ENCODE measurements at places on chromosomes 3 and 15.

- no peak for DNase-seq
Observed at GRCh38 chr15:80563372-80563997, 131.6 kb upstream of the ABHD17C start.

GRCh38 chr3:187750006-187750512 lies 4.8 kb upstream of the BCL6 start:
- DNase-seq: no peak

- DNase-seq: peak; percentile 75
Observed at GRCh38 chr3:12476238-12476897, 7.9 kb upstream of the TSEN2 start.

GRCh38 chr3:159030886-159031679 lies 229.2 kb downstream of the MFSD1 start:
- no peak for DNase-seq

DNA sequence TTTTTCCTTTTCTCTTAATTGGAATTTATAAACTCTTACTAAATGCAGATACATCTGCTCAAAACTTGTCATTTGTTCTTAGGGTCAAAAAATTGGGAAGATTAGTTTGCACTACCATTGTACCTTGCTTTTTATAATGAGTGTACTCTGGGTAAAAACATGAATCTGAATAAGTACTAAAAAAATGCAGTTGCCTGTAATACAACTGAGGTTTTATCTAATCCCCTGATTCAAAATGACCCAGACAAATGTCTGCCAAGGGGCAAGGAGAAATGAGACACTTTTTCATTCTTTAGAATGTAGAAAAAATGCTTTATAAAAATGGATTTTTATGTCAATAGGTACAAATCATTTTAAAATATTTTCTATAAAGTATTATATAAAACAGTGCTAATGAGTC lies 42.4 kb downstream of the RASA2 start:
- no peak for DNase-seq

DNA sequence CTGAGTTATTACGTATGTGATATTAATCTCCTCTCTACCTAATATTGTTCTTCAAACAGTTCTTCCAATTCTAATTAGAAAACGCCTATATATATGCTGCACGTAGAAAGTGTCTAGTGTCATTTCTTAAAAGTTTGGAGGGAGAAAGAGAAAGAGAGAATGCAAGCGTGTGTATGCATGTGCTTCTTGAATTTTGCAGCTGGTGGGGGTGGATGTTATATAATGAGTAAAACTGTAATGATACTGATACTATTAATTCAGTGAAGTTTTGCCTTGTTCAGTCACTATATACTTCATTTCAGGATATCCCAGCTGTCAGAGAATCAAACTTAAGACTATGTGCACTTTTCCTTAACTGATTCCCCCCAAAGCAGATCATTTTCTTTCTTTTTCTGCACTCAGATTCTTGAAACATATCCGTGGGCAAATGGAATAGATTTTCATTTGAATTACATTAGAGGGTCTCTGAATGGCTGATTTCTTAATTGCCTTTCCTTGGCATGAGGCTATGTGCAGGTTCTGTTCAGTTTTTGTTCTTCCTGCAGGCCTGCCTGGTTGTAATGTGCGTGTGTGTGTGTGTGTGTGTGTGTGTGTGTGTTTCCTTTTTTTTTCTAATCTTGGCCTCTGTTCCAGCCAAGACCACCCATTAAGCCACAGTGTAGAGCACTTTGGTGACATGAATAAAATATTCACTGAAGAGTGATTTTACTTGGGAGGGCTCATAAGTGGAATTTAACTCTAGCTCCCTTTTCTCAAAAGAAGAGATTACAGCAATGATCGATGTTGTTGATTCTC lies 617.5 kb downstream of the RBMS3 start:
- no peak for DNase-seq

GRCh38 chr3:17023006-17023664 lies 138.4 kb downstream of the PLCL2 start:
- DNase-seq: no peak

DNA sequence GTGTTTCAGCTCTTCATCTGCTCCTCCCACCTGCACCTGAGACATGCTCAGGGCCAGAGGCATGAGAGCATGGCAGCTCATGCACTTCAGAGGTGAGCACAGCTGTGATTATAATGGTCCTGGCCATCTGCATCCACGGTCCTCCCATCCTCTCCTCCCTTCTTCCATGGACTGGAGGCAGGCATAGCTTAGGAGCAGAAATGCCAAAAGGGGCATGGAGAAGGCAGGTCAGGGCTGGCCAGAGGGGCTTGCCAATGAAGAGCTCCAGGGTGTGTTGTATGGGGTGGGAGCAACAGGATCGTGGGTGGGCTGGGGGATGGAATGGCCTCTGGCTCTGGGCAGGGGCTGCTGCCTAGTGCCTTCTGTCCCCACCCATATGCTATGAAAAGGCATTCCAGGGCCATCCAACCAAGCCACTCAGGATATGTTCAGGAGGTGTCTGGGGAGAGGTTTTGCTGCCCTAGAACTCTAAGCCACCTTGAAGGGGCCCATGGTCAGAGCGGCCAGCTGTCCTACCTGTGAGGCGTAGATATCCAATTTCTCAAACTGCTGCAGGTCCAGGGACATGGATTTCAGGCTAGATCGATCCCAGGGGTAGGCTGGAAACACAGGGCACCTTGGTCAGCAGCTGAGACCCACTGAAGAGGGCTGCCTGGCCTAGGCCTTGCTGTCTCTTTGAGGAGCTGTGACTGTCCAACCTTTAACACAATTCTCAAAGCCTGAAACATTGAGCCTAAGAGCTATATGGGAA lies 26.1 kb downstream of the KY start:
- no peak for DNase-seq

DNA sequence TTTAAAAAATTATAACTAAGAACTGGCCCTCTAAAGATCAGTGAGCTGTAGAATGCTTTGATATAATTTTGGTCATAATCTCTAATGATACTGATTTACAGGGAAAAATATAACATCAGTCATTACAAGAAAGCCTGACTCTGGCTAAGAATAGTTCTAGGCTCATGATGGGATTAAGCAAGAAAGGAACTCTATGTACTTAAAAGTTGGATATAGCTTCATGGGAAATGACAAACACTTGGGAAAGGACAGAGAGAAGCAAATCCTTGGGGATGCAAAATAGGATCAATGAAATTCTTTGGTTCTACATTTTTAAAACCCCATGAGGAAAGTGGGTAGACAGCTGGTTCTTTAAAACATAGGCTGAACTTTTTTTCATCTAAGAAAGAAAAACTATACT lies 472.7 kb upstream of the NR2F2 start:
- peak; percentile 83 for DNase-seq

DNA sequence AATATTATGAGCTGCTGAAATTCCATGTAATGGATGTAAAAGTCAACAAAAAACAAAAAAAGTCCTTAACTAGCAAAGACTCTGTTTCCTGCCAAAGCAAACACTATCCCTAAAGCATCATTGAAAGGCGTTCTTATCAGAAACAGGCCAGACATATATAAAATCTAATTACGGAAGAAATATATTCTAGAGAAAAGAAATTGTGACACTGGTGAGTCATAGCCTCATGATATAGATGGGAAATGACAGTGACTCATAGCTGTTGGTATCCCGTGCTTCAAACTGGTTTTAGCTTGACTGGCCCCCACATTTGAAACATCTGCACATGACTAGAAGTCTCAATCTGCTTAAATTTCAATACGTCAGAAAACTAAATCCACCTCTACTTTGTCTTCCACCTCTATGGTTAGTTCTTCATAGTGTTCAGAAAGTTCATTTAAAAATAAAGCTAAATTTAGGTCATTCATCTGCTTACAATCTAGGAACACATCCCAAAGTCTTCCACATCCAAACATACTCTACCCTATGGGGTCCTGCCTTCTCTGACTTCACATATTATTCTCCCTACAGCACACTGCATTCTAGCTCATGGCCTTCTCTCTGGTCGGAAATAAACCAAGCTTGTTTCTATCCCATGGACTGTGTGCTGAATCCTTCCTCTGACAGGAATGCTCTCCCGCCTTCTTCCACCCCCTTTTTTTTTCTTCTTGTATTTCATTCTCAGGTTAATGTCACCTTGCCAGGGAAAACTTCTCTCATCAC lies 456.3 kb upstream of the ARRDC4 start:
- peak; percentile 36 for DNase-seq

DNA sequence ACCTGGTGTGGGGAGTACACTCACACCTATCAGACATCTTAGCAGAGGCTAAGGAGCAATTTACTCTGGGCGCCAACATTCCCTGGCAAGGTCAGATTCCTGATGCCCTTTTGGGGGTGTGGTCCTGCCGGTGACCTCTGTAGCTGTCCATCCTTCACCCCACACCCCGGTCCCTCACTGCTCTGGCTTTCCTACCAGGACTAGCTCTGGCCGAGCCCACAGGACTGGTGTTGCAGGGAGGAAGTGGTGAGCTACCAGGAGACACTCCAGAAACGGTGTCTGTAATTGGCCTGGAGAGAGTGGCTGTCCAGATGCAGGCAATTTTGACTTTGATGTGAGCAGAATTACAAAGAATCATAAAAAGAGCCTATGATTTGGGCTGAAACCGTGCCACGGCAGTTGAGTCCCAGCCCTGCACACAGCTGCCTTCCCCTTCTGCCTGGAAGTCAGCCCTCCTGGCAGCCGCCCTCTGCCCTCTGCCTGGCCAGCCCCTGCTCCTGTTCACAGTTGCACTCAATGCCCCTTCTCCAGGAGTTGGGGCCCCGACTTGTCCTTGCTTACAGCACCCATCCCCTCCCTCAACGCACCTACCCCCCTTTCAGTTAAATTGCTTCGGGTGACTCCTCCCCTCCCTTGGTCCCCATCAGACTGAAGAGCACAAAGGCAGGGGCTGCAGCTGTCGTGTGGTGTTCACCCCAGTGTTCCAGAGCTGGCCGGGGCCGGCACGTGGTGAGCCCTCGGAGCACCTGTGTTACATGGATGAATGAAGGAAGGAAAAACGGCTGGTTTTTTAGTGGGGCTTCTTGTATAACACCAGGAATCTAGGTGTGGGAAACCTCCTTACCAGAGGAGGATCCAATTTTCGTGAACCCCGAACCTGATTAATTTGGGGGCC lies 80.2 kb upstream of the TPM1 start:
- DNase-seq: no peak

DNA sequence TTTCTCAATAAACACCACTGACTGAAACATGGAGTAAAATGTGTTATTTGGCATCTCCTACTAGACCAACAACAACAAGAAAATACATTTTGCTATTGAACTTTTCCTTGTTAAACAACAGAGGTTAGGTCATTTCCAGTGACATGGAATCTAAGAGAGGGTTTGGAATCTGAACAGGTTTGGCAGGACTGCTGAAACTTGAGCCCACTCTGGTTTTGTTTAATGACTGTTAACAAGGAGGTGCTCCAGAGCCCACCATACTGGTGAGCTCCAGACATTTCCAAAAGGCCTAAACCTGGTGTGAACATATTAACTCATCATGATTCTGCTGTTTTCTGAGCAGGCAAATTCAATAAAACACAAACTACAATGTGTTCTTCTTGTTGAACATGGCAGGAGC lies 330.7 kb upstream of the TRIM42 start:
- no peak for DNase-seq

- no peak for DNase-seq
Observed at GRCh38 chr3:100803711-100804110, 94.4 kb downstream of the TFG start.

DNA sequence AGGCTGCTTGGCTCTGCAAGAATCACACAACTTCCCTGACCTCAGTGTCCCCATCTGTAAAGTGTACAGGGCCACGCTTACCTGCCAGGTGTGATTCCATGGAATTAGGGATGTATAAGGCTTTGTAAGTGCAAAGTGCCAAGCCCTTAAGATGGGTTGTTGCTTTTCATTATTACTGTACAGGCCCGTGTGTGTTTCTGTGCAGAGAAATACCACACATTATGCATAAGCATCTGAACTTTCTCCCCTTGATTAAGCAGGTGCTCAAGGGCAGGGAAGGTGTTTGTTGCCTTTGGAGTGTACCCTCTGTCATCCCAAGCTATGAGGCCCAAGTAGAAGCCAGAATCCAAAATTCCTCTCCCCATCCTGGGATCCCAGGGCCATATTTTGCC lies 13.6 kb upstream of the HRH1 start:
- DNase-seq: no peak

GRCh38 chr15:97081666-97082226 lies 751.2 kb downstream of the NR2F2 start:
- DNase-seq: no peak

DNA sequence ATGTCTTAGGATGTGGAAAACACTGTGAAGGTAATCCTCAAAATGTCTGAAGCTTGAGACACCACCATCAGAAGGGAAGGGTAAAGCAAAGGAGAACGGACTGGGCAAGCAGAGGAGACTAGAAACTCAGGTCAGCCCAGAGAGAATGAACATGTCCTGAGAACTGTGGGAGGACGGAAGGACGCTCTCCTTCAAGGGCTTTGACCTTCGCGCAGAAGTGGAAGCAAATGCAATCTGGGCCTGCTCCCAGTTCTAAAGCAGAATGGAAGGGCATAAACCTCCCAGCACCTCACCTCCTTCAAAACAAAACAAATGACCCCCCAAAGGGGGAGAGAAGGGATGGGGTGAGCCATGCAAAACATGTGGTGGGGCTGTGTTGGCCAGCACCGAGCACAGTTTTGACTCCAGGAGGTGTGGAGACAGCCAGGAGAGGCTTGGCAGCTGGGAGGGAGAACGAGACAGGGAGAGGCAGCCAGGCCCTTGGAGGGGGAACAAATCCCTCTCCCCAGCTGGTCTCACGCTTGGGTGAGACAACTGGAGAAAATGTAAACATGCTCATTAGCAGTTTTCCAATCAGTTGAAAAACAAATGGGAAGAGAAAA lies 222.4 kb upstream of the WNT5A start:
- no peak for DNase-seq

GRCh38 chr3:97901313-97902248 lies 70.7 kb downstream of the RIOX2 start:
- DNase-seq: peak; percentile 62

DNA sequence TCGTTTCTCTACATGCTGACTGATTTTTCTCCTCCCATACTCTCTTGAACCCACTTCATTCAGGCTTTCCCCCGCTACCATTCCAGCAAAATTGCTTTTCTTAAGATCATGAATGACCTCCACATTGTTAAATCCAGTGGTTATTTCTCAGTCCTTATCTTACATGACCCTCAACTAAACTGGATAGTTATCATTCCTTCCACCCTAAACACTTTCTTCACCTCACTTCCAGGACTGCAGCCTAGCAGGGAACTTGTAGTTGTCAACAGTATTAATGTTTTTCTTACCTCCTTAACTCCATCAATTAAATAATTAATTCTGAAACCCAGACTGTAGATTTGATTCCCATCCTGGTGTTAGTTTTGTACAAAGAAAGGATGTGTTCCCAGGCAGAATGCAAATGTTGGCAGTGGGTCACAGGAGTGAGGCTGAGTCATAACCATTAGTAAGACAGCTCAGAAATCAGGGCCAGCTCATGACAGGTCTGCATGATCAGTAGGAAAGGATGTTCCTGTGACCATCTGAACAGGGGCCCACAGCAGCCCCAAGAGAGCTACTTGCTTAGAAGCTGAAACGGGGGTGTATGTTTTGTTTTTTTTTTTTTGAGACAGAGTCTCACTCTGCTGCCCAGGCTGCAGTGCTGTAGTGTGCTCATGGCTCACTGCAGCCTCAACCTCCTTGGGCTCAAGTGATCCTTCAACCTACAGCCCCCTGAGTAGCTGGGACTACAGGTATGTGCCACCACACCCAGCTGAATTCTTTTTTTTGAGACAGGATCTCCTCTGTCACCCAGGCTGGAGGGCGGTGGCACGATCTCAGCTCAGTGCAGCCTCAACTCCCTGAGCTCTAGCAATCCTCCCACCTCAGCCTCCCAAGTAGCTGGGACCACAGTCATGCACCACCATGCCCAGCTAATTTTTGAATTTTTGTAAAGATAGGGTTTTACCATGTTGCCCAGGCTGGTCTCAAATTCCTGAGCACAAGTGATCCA lies 9.1 kb downstream of the BCL2L10 start:
- peak; percentile 88 for DNase-seq

All from fibroblast of gingiva (primary cell).